ENCODE measurements at places on chromosomes 12 and 14. TPM values are rescaled to one million over a fixed set of nuclear protein-coding genes. Genes with fewer than 3 reads are reported as not detected.
A peak's percentile ranks its signal among the peaks of the same experiment; 100 is the strongest.

Gene SPX
- total RNA-seq = 0.45 TPM

Gene ZBTB1
- 35.5 TPM for total RNA-seq

Gene RD3L
- not detected for total RNA-seq

Gene BCL2L2
- total RNA-seq = 60.1 TPM

Gene ETV6
- total RNA-seq = 42.0 TPM

Gene RPS6KA5
- total RNA-seq = 3.2 TPM

Gene PIWIL1
- not detected for total RNA-seq

Gene REP15
- 2.3 TPM for total RNA-seq

DNA sequence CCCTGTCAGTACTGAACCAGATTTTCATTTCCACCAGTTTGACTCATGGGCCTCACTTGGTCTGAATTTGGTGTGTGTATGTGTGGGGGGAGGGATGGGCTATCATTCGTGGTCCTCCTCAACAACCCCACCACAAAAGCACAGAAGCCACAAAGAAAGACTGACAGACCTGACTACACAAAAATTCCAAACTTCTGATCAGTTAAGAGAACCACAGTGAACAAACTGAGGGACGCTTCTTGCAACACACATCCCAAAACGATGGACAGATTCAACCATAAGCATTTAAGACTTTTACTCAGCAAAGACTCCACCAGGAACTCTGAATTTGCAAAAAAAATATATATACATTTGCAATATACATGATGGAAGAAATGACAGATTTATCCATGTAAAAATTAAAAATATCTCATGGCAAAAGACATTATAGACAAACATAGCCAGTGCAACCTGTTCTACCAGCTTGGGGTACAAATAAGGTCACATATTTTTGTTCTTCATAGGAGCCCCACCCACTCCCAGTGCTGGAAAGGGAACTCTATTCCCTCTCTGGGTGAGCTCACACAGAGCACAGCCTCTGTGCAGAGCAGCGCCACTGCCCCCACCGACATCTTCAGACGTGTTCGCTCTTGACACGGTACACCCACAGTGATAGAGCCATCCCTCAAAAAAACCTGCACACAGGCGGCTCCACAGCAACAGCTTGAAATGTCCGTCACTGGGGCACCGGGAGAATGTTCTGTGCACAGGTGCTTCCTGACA is 49.7 kb downstream of the JAG2 start:
- peak; percentile 11 for DNase-seq

DNA sequence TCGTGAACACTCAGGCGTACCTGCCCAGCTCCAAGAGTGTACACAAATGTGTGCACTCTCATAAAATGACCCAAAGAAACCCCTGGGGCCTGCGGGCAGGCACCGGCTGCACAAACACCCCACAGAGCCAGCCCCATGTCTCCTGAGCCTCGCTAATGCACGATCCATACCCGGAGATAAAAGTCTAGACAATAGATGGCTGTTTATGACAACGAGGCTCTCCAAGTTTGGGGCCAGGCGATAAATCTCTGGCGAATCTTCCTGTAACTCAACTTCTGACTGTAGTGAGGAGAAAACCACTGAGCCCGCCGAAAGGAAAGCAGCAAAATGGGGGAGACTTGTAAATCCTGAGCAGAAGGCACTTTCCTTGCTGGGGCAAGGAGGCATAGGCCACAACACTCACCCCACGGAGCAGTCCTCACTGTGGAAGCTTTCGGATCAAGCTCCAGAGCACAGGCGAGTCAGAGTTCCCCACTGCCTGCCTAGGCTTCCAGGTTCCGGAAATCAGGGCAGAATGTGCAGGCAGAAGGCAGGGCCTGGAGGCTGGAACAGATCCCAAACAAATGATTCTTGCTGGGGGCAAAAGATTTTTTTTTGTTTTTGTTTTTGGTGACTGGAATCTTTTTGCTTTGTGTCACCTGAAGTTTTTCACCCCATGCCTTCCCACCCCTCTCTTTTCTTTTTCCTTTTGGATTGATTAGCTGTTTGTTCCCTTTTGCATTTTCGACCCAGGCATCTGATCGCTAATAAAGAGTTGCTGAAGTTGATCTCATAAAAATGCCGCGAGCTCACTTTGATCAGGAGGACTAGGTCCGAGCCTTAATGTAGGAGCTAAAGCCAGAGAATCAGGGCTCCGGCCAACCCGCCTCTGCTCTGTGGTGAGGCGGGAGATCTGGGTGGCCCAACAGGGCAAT is 4.5 kb upstream of the HOXC11 start:
- no peak for DNase-seq

DNA sequence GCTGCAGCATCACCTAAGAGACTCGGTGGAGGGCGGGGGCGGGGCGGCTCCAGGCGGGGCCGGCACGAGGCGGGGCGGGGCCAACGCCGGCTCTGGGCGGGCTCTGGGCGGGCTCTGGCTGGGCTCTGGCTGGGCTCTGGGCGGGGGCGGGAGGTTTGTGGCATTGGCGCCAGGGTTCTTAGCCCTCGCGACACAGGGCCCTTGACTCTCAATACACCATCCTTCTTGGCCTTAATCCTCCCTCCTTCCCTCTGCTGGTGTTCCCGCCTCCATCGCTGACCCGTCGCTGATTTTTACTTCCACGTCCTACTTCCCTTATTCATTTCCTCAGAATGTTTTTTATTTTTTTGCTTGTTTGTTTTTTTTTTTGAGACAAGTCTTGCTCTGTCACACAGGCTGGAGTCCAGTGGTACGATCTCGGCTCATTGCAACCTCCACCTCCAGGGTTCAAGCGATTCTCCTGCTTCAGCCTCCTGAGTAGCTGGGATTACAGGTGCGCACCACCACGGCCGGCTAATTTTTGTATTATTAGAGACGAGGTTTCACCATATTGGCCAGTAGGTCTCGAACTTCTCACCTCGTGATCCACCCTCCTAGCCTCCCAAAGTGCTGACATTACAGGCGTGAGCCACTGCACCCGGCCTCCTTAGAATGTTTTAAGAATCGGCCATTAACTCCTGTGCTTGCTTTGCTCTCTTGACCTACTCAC is at the start of gene BLTP3B:
BLTP3B (minus strand) TSS at position 24 of the 709 bp plus-strand sequence. CDS start 239 bp downstream, outside the sequence.
- DNase-seq = peak; percentile 97

DNA sequence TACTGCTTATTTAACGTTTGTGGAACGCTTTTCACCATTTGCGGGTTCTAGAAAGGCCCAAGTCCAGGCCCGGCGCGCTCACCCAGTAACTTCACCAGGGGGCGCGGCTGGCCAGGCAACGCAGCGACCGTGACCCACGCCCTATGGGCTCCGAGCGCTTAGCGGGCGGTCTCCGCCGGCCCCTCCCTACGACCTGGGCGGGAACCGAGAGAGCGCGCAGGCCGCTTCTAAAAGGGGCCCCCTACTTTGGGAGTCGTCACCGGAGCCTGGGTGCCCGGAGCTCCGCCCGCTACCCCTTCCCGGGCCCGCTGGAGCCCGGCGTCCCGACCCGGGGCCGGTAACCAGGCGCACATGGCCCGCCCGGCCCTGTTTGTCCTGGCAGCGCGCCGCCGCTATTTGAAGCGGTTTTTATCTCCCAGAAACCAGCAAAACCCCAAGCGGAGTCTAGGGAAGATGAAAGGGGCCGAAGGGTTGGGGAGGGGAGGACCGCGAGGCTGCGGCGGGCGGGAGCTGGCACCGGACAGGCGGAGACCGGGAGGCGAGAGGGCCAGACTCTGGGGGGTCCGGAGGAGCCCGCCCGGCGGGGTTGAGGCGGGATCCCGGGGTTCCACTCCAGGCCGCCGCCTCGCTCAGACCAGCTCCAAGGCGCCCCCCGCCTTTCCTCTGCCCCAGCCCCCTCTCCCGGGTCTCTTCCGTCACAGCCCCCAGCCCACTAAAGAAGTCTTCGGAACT is 3.5 kb upstream of the AAAS start:
- peak; percentile 97 for DNase-seq

DNA sequence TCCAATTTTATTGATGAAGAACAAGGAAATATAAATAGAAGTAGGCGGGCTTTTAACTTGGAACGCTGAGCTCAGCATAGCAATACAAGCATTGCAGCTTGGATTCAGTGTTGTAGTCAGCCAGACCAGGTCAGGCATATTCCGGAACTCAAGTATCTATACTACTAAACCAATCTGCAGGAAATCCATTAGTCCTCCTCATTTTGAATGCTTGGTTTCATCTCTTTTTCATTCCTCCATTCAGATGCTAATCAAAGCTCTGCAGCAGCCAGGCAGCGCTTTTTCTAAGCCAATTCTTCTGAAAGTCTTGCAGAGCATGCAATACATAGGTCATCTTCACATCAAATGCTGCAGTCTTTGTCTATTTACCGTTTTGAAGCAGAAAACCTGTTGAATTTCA is 49.0 kb downstream of the KIF21A start:
- no peak for DNase-seq

DNA sequence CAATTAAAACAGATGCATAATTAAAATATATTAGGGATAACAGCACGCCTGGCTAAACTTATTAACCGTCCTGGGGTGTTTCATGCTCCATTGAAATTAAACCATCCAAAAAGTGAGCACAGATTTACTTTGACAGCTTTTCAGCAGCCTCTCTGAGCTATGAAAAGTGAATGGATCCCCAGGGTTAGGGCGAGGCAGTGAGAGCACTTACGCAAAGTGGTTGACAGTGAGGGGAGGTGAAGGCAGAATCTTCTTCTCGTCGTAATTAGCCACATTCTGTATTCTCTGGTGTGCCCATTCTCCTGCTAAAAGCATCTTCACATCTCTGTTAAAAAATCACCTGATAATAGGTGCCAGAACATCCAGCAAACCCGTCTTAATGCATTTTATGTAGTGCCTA is 1.9 kb downstream of the TMTC2 start:
- DNase-seq = no peak

DNA sequence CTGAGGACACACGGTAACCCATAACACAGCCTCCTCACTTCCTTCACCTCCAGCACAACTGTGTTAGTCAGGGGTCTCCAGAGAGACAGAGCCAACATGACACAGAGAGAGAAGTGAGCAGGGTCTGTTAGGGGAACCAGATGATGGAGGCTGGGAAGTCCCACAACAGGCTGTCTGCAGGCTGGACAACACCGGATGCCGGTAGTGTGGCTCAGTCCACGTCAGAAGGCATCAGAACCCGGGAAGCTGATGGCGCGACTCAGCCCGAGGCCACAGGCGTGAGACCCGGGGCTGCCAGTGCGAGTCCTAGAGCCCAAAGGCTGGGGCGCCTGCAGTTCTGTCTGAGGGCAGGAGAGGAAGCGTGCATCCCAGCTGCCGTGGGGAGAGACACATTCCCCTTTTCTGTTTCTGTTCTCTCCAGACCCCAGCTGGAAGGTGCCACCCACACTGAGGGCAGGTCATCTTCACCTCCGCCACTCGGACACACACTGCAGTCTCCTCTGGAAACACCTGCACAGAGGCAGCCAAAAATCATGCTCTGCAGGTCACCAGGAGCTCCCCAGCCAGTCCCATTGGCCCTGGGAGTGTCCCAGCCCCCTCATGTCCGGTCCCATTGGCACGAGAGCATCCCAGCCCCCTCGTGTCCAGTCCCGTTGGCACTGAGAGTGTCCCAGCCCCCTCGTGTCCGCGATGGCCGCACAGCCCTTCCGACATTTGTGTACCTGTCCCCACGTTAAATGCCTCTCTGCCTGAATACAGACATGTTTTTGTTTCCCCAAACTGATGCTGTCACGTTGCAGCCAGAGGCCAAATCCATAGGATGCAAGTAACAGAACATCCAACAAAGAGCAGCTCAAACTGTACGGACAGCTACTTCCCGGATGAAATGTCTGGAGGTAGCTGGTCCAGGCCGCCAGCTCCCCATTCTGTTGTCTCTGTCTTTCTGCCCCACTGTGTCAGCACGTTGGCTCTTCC is 7.9 kb upstream of the FBRSL1 start:
- no peak for DNase-seq

DNA sequence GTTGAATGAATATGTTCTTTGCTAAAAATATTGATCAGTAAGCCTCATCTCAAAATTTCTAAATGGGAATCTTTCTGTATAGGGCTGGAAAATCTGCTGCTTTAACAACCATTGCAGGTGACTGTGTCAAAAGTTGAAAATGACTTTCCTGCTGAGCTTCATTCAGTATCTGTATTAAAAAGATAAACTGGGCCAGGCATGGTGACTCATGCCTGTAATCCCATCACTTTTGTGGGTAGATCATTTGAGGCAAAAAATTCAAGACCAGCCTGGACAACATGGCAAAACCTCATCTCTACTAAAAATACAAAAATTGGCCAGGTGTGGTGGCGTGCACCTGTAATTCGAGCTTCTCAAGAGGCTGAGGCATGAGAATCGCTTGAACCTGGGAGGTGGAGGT is 213.7 kb upstream of the SYT10 start:
- no peak for DNase-seq

- peak; percentile 64 for DNase-seq
Measured at GRCh38 chr14:90608281-90608680, 207.9 kb downstream of the TTC7B start.

DNA sequence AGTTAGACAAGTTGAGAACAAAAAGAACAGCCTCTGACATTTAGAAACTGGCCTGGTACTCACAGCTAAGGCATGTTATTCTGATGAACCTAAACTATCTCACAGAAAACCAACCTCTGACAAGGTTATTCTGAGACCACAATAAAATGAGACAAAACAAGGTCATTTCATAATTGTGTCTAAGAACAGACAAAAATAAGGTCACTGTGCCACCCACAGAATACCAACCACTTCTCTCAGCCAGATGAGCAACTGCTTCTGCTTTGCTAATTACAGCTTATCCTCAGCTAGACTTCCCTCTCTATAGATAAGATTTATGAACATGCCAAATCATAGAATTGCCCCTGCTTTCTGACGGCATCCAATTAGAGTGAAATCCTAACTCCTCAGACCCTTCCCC is 52.2 kb upstream of the CRACR2A start:
- DNase-seq = no peak

DNA sequence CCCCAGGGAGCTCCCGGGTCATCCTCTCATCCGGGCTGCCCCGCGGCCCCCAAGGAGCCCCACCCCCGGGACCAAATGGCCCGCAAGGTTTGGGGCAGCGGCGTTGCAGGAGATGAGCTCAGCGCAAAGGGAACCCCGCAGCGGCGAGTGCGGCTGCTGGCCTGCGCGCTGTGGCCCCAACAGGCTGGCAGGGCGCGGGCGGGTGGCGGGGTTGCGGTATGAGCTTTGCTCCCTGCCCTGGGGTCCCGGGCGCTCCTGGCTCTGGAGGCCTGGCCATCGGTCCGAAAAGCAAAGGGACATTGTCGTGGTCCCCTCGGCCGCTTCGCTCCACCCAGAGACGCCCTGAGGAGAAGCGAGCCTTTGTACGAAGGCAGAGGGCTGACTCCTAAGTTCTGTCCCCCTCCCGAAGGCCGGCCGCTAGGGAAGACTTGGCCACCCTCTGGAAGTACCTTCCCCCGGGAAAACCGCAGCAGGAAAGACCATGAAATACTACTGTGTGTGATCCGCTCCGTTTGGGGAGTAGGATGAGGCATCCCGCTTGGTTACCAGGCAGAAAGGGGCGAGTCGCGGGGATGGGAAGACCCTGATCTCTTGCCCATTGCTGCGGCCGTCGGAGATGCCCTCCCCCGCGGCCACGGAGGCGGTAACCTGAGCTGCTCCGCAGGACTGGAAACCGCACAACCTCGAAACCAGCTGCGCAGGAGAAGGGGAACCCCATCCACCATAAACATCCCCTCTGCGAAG is 620 bp upstream of the NID2 start:
- no peak for DNase-seq

Measured in mesenteric fat pad (tissue), 1 donor.